ENCODE measurements at places on chromosomes 7 and 10. TPM values are rescaled to one million over a fixed set of nuclear protein-coding genes. Genes with fewer than 3 reads are reported as not detected.
A peak's percentile ranks its signal among the peaks of the same experiment; 100 is the strongest.

- H3K27me3 ChIP-seq: no peaks in the 10 kb centered on the region
- H3K4me1 ChIP-seq: peaks cover 1% of the 10 kb centered on the region
- peak; percentile 15 for DNase-seq
- no peak overlapping the region for H3K4me3 ChIP-seq
- H3K36me3 ChIP-seq: peaks cover 23% of the 10 kb centered on the region
Observed at GRCh38 chr10:131943021-131943814, 38.5 kb downstream of the BNIP3 start.

- DNase-seq: no peak
- no peaks in the 10 kb centered on the region for H3K4me1 ChIP-seq
- no peak overlapping the region for H3K4me3 ChIP-seq
- H3K27ac ChIP-seq: no peak overlapping the region
- 0 out of 3 replicates have a peak, but pooled peaks cover 8% of the 10 kb centered on the region for H3K36me3 ChIP-seq
Observed at GRCh38 chr7:131346885-131347592, 19.4 kb downstream of the MKLN1 start.

DNA sequence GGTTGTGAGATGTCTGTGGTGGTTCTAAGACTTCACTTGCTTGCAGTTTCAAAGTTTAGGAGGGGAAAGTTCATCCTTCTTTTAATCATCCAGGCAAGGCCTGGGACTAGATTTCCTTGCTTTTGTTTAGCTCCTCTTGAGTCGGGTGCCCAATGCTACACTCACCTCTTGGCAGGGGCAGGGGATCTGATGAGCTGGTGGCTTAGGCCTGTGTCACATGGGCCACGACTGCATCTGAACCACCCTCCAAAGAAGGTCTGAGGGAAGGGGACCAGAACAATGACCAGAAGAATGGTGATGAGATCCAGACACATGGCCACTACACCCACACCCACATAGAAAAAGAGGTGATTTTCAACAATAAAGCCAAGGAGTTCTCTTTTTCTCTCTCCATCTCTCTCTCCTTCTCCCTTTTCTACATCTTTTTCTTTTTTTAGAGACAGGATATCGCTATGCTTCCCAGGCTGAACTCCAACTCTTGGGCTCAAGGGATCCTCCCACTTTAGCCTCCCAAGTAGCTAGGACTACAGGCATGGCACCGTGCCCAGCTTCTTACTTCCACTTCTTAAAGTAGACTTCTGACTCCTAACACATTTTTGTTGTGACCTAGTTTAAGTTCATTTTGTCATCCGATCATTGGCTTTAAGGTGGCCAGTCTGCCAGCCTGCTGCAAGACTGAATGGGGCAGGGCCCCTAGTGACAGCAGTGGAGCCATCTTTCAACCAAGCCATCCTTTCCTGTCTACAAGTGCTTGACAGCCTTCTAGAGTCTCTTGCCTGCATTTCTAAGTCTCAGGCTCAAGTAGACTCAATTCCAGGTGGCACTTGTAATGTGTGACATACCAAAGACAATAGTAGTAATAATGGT lies 350.9 kb downstream of the RNLS start:
- H3K27me3 ChIP-seq: no peaks in the 10 kb centered on the region
- no peak overlapping the region for H3K4me3 ChIP-seq
- no peak overlapping the region for H3K27ac ChIP-seq
- no peaks in the 10 kb centered on the region for H3K36me3 ChIP-seq

DNA sequence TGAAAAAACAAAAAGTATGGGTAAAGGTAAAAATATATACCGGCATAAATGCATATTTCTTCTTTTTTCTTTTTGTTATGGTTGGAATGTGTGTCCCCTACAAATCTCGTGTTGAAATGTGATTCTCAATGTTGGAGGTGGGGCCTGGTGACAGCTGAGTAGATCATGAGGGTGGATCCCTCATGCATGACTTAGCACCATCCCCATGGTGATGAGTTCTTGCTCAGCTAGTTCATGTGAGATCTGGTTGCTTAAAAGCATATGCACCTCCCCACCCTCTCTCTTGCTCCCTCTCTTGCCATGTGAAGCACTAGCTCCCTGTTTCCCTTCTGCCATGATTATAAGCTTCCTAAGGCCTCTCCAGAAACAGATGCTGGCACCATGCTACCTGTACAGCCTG lies 93.3 kb downstream of the HYCC1 start:
- no peak overlapping the region for H3K27ac ChIP-seq
- H3K4me3 ChIP-seq: no peak overlapping the region
- peaks cover 13% of the 10 kb centered on the region for H3K4me1 ChIP-seq
- no peaks in the 10 kb centered on the region for H3K27me3 ChIP-seq
- no peaks in the 10 kb centered on the region for H3K36me3 ChIP-seq

- no peaks in the 10 kb centered on the region for H3K36me3 ChIP-seq
- no peaks in the 10 kb centered on the region for H3K4me1 ChIP-seq
- no peak for DNase-seq
- H3K27me3 ChIP-seq: no peaks in the 10 kb centered on the region
- H3K4me3 ChIP-seq: no peak overlapping the region
Observed at GRCh38 chr7:66265566-66265965, 60.4 kb downstream of the TPST1 start.

GRCh38 chr7:5591278-5591874 lies 167.7 kb upstream of the TNRC18 start:
- DNase-seq: peak; percentile 72
- peaks cover 9% of the 10 kb centered on the region for H3K27me3 ChIP-seq
- H3K27ac ChIP-seq: no peak overlapping the region
- H3K36me3 ChIP-seq: no peaks in the 10 kb centered on the region
- H3K4me1 ChIP-seq: peaks cover 78% of the 10 kb centered on the region

GRCh38 chr10:116487522-116488430 lies 58.0 kb upstream of the PNLIP start:
- H3K36me3 ChIP-seq: no peaks in the 10 kb centered on the region
- H3K27ac ChIP-seq: no peak overlapping the region
- no peaks in the 10 kb centered on the region for H3K27me3 ChIP-seq
- H3K4me3 ChIP-seq: no peak overlapping the region

DNA sequence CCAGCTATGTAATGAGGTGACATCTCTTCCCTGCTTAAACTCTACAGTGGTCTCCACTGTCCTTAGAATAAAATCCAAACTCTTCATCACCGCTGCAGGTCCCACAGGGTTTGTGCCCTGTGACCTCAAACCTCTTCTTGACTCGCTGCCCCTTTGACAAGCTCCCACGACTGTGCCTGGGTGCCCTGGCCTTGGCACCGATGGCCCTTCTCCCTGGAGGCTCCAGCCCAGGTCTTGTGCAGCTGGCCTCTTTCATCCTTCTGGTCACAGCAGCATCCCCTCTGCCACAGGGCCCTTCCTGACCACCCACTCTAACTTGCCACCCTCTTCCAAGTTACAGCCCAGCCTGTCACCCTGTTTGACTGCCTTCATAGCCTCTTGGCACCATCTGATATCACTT lies 108.2 kb downstream of the DLG5 start:
- peaks cover 79% of the 10 kb centered on the region for H3K36me3 ChIP-seq
- H3K4me1 ChIP-seq: no peaks in the 10 kb centered on the region
- no peak overlapping the region for H3K4me3 ChIP-seq
- H3K27me3 ChIP-seq: no peaks in the 10 kb centered on the region
- no peak for DNase-seq

DNA sequence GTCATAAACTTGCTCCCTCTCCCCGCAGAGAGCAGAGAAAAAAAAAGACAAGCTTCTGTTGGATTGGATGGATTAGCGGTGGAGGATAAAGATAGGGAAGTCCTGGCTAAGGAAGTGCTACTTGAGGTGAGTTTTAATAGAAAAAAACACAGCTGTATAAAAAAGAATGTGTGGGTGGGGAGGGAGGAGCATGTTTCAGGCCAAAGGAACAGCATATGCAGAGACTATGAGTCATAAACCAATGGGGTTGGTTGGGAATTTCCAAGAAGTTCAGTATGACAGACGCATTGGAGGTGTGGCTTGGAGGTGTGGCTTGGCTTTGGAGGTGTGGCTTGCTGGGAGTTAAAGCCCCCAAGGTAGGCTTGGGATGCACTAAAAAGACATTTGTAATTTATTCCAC lies 103.0 kb upstream of the LSM8 start:
- H3K4me3 ChIP-seq: no peak overlapping the region
- DNase-seq: no peak
- no peak overlapping the region for H3K27ac ChIP-seq
- no peaks in the 10 kb centered on the region for H3K27me3 ChIP-seq

- no peak overlapping the region for H3K4me3 ChIP-seq
- H3K4me1 ChIP-seq: no peaks in the 10 kb centered on the region
- no peaks in the 10 kb centered on the region for H3K36me3 ChIP-seq
Observed at GRCh38 chr10:69237528-69238159, 17.5 kb downstream of the HKDC1 start.

DNA sequence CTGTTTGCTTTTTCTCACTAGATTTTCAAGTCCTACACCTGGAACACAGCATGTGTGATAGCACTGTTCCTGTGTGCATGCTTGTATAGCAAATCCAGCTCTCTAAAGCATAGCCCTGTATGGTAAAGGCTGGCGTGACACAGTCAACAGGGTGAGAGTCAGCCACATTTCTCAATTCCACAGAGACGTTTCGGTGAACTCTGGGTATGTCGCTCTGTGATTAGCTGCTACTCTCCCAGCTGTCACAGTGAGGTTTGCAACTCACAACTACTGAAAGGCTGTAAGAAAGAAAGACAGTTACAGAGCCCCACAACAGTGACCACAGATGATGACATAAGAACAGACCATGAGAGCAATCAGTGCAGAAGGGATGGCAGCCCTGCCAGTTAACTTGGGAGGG lies 170.6 kb upstream of the IMMP2L start:
- DNase-seq: no peak
- no peak overlapping the region for H3K4me3 ChIP-seq
- H3K27me3 ChIP-seq: no peaks in the 10 kb centered on the region
- no peak overlapping the region for H3K27ac ChIP-seq

- H3K36me3 ChIP-seq: peaks cover 12% of the 10 kb centered on the region
- H3K27ac ChIP-seq: no peak overlapping the region
- no peaks in the 10 kb centered on the region for H3K27me3 ChIP-seq
- H3K4me3 ChIP-seq: no peak overlapping the region
- no peak for DNase-seq
Observed at GRCh38 chr10:21604651-21605050, 70.6 kb downstream of the MLLT10 start.

DNA sequence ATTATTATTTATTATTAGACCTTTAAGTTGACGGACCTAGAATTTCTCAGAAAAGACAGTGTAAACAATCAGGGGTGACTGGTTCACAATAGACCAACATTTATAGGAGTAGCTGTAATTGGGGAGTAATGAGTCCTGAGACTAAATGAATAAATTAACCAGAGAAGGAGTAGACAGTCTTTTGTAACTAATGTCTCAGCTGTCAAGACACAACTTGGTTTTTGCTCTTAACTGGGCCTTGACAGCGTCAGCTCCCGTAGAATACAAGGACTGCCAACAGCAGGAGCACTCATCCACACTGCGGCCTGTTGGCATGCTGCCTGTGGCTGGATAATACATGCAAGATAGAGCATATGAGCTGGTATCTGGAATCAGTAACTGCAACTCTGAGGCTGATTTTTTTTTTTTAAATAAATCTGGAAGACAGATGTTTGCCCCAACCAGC lies 123.9 kb downstream of the CACNA2D1 start:
- DNase-seq: no peak
- no peak overlapping the region for H3K4me3 ChIP-seq
- no peaks in the 10 kb centered on the region for H3K36me3 ChIP-seq
- H3K27me3 ChIP-seq: no peaks in the 10 kb centered on the region

GRCh38 chr7:80450621-80451308 lies 61.1 kb downstream of the GNAT3 start:
- no peak overlapping the region for H3K27ac ChIP-seq
- no peaks in the 10 kb centered on the region for H3K36me3 ChIP-seq
- no peak overlapping the region for H3K4me3 ChIP-seq
- peak; percentile 32 for DNase-seq

DNA sequence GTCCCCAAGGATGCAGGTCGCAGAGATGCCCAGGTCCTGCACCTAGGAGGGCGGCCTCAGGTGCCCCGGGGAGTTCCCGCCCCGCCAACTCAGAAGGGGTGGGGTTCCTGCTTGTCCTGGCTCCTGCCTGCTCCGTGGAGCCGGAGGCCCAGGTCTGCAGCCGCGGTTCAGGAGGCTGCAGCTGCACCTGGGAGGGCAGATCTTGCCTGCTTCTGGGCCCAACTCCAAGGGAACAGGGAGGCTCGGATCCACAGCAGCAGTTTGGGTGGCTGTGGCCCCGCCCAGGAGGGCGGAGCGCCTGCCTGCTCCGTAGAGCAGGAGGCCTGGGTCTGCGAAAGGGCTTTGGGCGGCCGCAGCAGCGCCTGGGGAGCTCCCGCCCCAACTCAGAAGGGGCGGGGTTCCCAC lies 108.2 kb upstream of the EGR2 start:
- H3K27ac ChIP-seq: no peak overlapping the region
- H3K4me1 ChIP-seq: peaks cover 9% of the 10 kb centered on the region
- H3K4me3 ChIP-seq: no peak overlapping the region
- DNase-seq: no peak

The FAM25A gene
- not detected for total RNA-seq

The SPDYE1 gene
- not detected for total RNA-seq

The LRRN3 gene
- not detected for total RNA-seq

The TMEM130 gene
- not detected for total RNA-seq

The ELOVL3 gene
- total RNA-seq: 0.69 TPM

The PNLIPRP3 gene
- not detected for total RNA-seq

The CHST15 gene
- total RNA-seq: 1.1 TPM

The NT5C3A gene
- total RNA-seq: 22.8 TPM

The DNAJC12 gene
- 11.6 TPM for total RNA-seq

The COL26A1 gene
- total RNA-seq: 3.9 TPM

The GPR37 gene
- not detected for total RNA-seq

The HOXA13 gene
- 0.04 TPM for total RNA-seq

The TDRD1 gene
- not detected for total RNA-seq

The ADAP1 gene
- 18.3 TPM for total RNA-seq
